Islet precursor cell (in vitro differentiated cells): ENCODE measurements at places on chromosomes 7 and 10.

GRCh38 chr7:55502858-55503440 lies 69.4 kb downstream of the VOPP1 start:
- no peak for DNase-seq

- DNase-seq, result no peak
These were observed 255.5 kb downstream of the AGMO start for GRCh38 chr7:15306296-15306695.

GRCh38 chr7:36521911-36522310 lies 132.2 kb downstream of the ANLN start:
- peak; percentile 64 for DNase-seq

DNA sequence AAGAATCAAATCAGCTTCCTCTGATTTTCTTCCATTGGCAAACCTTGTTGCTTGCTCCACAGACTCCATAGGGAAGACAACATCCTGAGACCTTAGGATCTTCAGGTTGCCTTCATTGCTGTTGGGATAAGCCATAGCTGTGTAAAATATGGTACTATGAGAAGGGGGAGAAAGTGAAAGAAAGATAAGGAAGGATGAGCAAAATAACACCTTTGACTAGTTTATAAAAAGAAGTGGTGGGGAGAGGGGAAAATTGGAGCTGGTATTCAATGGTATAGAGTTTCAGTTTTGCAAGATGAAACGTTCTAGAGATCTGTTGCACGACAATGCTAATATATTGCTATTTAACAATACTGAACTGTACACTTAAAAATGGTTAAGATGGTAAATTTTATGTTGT lies 180.4 kb upstream of the PHYHIPL start:
- no peak for DNase-seq

DNA sequence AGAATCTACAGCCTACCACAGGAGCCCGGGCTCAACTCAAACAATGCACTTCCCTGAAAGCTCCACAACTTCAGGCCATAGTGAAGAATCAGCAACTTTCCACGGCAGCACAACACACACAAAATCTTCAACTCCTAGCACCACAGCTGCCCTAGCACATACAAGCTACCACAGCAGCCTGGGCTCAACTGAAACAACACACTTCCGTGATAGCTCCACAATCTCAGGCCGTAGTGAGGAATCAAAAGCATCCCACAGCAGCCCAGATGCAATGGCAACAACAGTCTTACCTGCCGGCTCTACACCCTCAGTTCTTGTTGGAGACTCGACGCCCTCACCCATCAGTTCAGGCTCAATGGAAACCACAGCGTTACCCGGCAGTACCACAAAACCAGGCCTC lies 22.3 kb downstream of the MUC12 start:
- no peak for DNase-seq

GRCh38 chr7:68474661-68475216 lies 1123.5 kb upstream of the AUTS2 start:
- DNase-seq, result no peak

DNA sequence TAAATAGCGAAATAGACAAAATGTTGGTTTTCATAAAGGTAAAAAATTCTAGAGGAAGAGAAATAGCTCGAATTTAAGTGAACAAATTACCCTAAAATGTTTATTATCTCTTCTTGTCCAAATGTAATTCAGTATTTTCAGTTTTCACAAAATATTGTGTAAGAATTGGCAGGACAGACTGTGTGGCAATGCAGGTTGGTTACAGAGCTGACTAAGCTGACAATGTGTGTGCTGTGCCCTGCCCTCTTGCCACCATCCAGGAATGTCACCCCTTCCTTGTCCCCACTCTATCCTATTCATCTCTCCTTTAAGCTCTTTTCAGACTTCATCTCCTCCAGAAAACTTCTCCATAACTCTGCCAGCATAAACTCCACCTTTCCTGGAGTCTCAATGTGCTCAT lies 46.1 kb downstream of the COL28A1 start:
- DNase-seq, result no peak

DNA sequence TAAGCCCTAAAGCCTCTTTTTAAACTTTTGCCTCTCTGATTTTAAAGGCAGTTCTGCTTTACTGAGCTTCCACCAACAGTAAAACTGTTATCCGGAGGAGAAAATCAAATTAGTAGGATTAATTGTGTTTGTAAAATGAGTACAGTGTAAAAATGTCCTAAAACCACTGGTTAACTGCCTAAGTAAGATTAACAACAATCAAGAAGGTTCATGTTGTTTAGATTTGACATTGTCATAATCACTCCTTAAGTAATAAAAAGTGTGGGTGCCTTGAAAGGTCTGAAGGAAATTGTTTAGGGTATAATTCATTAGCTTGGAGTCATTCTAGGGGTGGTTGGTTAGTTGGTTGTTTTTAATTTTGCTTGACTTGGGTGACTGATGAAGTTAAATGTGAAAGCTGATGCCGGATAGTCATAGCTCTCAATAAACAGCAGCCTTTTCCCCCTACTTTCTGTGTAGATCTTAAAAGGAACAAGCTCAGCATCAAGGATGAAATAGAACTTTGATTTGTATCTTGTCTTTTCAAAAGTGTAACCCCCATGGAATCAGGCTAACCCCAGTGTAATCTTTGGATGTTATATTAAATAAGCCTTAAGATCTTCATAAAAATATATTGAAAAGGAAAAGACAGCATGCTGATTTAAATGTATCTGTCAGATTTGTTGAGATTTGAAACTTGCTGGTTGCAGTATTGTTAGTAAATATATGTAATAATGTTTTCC lies 148.3 kb downstream of the ARID5B start:
- DNase-seq, result no peak
